ENCODE measurements at places on chromosomes 12 and 14. TPM values are rescaled to one million over a fixed set of nuclear protein-coding genes. Genes with fewer than 3 reads are reported as not detected.

- DNase-seq, result no peak
Measured at GRCh38 chr12:107649661-107650061, 35.9 kb upstream of the PWP1 start.

LMO3 gene
- total RNA-seq, result 15.1 TPM

- DNase-seq, result peak; percentile 65
Measured at GRCh38 chr12:40152783-40153383, 47.0 kb upstream of the SLC2A13 start.

DNA sequence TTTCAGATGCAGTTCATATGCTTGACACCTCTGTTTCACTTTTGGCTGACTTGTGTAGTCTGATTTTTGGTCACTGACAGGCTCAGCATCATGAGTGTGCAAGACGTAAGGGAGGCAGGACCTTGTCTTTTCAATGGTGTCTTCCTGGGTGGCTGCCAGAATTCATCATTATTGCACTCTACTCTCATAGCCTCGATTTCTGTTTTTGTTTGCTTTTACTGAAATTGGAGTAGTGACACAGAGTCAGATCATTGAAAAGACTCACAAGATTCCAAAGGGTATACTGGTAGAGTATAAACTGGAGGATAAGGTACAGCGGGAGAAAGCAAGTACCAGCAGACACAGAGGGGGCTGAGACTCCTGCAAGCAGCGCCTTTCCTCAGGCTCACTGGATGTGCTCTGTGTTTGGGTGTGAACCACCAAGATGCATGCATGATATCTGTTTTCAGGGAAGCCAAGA is 126.3 kb upstream of the FGD4 start:
- no peak for DNase-seq

- no peak for DNase-seq
Measured at GRCh38 chr12:81998761-81999378, 239.7 kb upstream of the PPFIA2 start.

DNA sequence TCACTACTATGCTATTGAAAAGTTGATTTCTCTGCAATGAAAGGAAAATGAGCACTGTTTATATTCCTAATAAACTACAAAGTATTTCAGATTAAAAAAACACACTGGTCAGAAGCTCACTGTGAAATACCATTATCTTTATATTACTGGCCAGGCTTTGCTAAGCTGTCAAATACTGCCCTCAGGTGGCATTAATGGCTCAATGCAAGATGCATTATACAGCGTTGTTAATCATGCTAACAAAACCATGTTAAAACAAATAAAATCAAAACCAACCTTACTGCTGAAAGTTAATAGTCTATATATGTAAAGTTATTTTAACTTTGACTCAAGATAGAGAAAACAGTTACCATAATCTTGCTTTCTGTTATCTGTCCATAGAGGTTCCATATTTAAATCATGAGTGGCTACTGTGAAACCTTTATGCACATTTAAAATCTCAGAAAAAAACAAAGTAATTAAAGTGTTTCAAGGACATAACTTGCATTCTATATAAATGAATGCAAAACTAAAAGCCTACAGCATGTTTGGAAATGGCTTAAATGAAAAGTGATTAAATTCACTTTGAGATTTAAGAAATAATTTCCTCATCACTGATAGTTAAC is 121.7 kb downstream of the RALGAPA1 start:
- peak; percentile 77 for DNase-seq

FGF6 gene
- not detected for total RNA-seq

DNA sequence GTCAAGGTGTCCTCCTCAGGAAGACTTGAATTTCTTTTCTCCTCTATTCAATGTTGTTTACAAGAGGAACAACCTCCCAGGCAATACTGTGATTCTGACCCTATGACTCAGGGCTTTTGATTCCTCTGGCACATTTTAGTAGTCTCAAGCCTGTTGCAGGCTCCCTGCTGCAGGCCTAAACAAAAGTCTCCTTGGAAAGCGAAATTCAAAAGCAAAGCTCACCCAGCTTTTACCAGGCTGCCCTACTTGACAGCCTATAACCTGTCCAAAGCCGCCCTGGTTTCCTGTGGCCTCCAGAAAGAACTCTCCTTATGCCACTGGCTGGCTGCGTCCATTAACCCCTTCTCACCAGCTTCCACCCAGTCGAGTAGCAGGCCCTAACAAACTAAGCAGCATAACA is 11.6 kb downstream of the FGD6 start:
- peak; percentile 47 for DNase-seq

- DNase-seq, result no peak
Measured at GRCh38 chr12:128813883-128814282, 9.9 kb downstream of the SLC15A4 start.

GRIN2B gene
- 5.9 TPM for total RNA-seq

DNA sequence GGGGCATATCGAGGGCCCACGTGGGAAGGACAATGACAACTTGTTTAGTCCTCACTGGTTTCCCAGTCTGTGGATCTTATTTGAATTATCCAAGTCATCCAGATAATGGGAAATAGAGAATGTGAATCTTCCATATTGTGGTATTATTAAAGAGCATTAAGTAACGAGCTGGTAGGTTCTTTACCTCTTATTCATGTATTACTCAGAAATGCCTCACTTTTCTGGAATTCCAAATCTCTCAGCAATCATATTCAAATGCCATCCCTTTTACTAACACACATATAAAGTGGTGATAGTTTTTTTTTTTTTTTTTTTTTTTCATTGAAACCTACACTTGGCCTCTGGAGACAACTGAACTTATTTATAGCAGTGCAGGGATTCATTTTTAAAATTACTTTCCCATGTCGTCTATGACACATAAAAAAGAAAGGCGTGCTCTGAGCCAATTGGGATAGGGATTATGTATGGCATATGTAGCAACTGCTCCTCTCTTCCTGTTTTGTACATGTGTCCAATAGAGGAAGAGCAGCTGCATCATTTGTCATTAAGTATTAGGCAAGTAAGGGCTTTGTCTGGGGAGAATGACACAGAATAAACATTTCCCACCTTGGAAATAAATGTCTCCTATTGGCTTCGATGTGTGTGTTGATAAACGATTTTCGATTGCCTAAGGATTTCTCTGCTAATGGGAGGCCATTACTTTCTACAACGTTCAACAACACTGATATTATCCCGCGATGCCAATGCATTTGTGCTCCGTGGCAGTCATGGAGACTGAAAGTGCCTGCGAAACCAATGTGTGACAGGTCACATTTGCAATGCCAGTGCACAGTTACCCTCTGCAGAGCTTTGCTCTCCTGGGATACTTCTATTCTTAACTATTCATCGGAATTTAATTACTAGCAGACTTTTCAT is 78.6 kb upstream of the IFNG-AS1 start:
- DNase-seq, result no peak

- peak; percentile 81 for DNase-seq
Measured at GRCh38 chr12:116880817-116881324, 370 bp downstream of the HRK start.

DNA sequence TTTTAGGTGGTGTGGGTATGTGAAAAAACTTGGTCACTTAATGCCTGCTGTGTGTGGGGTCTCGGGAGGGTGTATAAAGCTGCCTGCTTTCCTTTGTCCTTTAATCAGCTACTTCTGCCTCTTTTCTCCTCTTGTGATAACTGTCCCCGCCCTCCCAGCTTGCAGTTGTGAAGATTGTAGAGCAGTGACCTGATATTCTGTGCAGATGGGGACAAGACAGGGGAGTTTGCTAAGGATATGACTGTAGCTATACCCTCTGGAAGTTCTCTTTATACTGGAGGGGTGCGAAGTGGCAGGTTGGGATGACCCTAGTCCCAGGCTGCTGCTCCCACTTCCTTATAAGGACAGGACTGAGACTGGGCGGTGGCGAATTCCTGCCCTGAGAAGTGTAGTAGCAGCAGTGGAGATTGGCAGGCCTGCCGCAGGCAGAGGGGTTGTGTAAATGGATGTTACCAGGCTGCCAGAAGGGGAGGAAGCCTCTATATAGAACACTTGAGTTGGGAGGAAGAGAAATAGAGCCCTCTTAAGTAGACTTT is 835 bp downstream of the MYL6 start:
- DNase-seq, result peak; percentile 83

- no peak for DNase-seq
Measured at GRCh38 chr12:69651922-69652321, 41.2 kb upstream of the LRRC10 start.

DNA sequence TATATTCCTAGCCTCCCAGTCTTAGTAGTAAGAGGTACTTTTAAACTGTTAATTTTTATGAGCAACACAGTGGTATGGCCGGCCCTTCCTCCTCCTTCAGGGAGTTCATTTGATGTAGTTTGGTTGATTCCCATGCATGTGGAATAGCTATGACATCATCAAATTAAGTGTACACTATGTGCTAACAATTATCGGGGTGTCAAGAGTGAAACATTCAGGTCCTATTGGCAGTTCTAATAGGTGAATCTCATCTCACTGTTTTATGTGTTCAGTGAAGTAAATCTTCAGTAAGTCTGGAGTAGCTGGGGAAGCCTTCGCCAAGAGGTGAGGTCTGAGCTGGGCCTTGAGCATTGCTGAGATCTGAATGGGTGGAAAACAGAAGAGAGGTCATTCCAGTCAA is 656.5 kb downstream of the DIO2 start:
- DNase-seq, result no peak
